Effector CD8-positive, alpha-beta T cell (primary cell): ENCODE measurements at places on chromosomes 2 and 18.

DNA sequence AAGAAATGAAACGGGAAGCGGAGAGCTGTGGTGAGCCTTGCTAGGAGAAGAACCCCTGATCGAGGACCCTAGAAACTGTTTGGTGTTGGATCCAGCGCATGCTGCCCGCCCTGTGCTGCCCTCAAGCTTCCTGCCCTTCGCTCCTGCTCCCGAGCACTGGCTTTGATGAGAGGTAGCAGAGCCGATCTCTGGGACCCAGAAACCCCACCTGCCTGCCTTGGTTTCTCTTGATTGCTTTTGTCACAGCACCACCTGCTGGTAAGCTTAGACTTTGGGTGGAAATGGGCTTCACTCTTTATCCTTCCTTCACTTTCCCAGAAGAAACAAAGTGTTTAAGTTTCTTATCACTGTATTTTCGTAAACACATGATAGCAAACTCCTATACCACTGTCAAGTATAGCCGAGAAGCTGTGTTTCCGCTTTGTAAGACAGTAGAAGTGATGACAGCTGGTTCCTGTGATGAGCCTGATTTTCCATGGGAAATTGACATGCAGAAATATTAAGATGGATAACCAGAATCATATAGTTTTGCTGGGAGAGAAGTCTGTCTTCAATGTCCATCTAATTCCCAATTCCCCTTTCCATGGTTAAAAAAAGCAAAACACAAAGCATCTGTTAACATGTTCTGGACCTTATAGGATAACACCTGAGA, 267.4 kb downstream of the PHLPP1 start:
- peak; percentile 44 for DNase-seq

GRCh38 chr2:62338111-62338510, 142.2 kb downstream of the B3GNT2 start:
- DNase-seq, result no peak

DNA sequence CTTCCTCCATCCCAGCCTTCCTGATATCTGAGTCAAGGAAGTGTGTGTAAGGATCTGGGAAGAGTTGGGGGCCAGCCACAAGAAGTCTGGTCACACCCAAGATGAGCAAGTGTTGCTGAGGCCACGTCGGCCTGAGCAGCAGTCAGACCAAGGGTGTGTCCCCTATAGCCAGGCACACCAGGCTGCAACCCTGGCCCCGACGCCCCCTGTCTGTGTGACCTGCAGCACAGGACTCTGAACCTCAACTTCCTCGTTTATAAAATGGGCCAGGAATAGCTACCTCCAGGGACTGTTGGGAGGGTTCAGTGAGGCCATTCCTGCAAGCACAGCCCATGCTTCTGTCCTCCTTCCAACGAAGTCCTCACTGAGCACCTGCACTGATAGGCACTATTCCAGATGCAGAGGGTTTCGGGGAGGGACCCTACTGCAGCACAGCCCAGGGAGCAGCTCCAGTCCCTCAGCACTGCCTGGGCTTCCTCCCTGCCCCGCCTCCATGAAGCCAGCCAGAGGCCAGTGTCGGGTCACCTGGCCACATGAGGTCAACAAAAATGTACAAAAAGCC, 13.3 kb downstream of the LIMS2 start:
- DNase-seq, result no peak

DNA sequence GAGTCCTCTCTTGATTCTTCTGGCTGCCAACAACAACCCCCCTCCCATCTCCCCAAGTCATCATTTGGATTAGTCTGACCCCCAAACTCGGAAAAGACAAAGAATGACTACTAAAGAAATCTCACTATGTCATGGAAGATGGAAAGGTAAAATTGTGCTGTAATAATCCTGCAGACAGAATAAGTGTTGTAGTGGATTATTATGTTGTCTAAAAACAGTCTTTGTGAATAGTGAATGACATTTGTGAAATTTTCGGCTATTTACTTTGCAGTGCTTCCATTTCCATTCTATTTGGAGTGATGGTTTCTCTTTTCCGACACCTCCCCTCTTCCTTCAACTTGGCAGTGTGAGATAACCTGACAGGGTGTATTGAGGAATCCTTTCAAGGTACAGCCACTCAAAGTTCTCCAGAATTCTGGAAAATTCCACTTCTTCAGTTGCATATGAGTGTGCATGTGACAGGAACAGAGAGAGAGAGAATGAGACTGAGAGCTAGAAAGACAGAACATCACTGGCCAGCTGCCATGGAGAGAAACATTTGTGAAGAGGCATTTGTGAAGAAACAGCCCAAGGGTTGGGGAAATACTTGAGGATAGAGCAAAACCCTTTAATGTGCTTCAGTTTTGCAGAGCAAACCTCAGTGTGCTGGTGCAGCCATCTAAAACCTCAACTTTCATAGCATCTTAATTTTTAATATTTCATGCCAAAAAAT, 141.9 kb upstream of the DLX2 start:
- no peak for DNase-seq

DNA sequence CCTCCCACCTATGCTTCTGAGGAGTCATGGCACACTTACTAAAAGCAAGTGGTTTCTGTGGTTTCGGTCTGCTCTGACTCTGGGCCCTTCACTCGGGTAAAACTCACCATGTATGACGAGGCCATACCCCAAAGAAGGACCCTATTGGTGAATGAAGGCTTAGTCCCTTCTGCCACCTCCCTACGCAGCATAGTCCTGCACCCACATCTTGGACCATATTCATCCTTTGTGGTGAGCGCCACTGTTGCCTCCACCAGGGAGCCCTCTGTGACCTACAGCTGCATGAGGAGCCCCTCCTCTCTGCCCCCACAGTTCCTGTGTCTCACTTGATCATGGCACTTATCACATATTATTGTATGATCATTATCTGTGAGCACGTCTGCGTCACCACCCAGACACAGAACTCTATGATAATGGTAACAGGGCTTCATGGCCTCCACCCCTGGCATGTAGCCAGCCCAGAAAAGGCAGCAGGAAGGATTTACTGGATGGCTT, 113.3 kb downstream of the TFCP2L1 start:
- DNase-seq, result no peak

DNA sequence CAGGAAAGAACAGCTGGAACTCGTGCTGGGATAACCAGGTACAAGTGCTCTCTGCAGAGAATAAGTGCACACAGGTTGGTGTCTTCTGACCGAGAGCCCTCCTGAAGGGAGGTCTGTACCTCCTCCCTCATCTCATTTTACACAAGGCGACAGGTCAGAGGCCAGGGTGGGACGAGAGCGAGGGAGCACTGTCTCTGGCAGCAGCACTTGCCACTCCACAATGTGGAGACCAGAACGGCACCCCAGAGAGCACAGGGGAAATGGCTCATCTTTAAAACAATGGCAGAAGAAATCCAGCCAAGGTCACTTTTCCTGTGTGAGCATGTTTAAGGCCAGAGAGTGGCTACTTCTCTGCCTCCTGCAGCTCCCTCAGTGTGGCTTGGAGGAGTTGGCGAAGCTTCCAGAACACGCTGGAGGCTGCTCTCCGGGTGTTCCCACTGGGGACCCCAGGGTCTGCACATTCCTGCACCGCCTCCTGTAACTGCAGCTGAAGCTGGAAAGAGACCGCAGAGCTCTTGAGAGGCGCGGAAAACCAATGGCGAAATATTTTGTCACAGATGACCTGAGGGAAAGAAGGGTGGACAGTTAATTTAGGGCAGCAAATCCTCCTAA, 20.8 kb downstream of the DIPK1C start:
- DNase-seq, result no peak

DNA sequence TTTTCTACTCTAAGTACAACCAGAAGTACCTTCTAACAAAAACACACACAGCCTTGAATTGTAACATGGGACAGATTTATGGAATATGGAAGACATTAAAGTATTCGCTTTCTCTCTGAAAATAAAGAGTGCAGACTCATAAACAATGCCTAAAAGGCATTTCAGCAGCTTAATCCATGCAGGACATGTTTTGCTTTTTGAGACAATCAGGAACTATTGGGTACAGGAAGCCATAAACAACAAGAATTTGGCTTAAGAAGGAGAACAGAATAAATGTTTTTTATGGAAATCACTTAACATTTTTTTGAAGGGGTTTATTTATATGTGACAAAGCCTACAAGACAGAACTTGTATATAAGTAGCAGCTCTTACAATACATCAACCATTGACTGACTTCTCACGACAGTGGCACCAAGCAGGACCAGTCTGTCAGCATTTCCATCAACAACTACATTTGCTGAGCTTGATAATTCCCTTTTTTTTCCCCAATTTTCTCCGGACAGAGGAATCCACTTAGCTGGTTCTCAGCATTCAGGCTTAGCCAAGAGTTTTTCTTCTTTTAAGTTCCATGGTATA, 140.1 kb downstream of the EXOC6B start:
- DNase-seq, result no peak

DNA sequence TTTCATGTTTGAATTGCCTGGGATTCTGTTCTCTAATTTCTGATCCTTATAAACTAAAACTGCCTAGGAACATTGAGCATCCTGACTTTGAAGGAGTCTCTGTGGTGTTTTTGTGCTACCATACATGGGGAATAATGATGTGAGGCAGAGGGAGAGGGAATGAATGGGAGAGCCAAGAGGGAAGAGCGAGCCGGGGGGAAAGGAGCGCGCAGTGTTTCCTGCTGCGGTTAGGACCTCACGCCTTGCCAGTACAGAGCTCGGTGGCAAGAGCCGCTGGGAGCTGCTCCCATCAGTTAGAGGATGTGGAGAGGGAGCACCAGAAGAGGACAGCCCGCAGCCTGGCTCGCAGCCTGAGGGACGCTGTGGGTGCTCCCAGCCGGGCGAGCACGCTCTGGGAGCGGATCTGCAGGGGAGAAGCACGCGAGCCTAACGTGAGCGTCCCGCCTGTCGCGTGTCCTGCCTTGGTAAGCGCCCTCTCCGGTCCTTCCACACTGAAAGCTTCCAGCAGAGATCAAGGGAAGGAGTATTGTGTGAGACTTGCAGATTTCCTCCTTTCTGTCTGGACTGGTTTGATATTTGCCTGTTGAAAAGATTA, 114.7 kb downstream of the FAM210A start:
- no peak for DNase-seq

DNA sequence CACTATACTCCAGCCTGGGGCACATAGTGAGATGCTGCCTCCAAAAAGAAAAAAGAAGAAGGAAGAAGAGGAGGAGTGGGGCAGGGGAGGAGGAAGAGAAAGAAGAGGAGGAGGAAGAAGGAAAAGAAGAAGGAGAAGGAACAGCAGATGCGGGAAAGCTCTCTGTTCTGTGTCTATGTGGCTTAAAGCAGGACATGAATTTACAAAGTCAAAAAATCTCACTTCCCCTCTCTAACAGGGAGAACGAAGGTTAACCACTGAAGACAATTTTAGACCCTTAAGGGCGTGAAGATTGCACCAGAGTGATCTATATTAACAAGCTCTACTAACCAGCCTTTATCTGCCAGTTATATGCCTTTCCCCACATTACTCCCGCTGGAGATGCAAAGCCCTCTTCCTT, 258.9 kb downstream of the METTL4 start:
- no peak for DNase-seq

- no peak for DNase-seq
Observed at GRCh38 chr18:56873441-56874140, 222.4 kb downstream of the WDR7 start.

DNA sequence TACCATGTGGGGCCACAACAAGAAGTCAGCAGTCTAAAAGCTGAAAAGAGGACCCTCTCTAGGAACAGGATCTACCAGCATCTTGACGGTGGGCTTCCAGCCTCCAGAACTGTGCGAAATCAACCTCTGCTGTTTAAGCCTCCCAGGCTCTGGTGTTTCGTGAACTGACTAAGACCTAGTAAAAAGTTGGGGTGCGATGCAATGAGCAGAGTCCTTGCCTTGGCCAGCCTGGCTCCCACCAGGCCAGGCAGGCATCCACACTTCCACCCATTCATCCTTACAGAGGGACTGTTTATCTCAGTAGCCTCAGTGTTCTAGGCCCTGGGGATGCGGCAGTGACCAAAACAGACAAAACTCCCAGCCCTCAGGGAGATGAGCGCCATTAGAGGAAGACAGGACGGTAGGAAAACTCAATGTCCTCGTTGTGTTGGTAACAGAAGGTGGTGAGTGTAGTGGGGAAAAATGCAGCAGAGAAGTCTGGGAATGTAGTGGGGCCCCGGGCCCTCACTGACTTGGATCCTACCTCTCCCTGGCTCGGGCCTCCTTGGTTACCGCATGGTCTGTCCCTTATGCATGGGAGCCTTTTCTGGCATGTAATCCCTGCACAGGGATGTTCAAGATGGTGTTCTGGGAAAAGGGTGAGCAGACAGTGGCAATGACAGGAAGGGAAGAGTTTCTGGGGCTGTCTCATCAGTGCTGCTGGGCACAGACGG, 271.8 kb upstream of the HS6ST1 start:
- no peak for DNase-seq

GRCh38 chr2:235827585-235827992, 333.7 kb downstream of the AGAP1 start:
- no peak for DNase-seq

- DNase-seq, result no peak
Observed at GRCh38 chr2:177064422-177064821, 148.2 kb upstream of the HNRNPA3 start.
